ENCODE measurements at places on chromosomes 12 and 14.

- DNase-seq: no peak
Observed at GRCh38 chr12:71548893-71549292, 109.3 kb downstream of the LGR5 start.

DNA sequence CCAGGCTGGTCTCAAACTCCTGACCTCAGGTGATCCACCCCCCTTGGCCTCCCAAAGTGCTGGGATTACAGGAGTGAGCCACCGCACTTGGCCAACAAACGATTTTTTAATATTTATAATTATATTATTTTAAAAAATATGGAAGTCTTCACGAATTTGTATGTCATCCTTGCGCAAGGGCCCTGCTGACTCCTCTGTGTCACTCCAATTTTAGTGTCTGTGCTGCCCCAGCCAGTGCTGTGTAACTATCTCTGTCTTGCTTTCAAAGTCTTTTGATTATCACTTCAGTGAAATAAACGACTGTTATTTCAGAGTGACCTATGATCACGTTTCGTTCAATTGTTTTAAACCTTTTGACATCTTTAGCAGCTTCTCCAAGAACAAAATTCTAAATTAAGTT, 13.1 kb upstream of the MMP17 start:
- DNase-seq: no peak

DNA sequence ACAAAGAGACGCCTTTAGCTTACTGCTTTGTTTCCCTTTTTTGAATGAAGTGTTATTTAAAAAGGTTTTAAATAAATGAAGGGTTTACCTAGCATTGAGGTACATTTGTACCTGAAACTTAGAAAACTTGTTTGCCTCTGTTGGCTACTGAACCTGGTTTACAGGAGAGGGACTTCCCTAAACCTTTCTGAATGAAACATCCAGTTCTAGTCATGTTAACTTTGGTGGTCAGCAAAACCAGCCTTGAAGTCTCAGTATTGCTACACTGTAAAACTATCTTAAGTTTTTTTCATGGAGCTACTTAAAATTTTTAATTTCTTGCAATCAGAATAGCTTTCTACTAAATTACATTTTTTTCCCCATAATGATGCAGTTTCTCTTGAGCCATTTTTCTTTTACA, 38.2 kb downstream of the RASSF8 start:
- DNase-seq: no peak

DNA sequence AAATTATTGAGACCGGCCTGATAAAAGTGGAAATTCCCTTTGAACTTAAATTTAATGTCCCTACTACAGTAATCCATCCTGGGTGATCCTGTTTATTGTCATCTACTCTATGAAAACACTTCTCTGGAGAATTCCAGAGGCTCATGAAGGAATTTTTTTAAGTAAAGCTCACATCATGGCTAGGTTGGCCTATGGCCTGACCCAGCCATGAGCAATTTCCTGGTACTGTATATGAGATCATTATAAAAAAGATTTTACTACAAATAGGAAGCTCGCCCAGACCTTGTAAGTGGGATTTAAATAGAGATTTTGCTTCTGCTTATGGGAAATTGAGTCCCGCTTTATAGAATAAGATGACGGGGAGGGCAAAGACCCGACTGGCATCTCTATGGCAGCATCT, 215.5 kb downstream of the DPF3 start:
- no peak for DNase-seq

- no peak for DNase-seq
Observed at GRCh38 chr14:86790408-86791364, 1202.3 kb downstream of the GALC start.

DNA sequence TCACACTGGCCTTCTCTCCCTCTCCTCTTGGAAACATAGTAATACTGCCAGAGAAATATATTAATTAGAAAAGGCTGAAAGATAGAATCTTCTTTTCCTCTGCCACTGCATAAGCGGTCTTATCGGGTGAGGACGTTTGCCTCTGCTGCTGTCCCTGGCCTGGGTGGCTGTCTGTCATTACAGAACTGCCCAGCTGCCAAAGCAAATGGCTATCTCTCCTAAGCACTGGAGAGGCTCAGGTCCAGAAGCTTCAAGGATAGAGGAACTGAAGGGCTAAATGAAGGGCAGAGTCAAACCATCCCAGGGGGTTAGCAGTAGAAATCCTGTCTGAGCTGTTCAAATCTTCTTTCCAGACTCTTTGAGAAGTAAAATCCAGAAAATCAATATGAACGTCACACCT, 198.6 kb upstream of the CAND1 start:
- no peak for DNase-seq

GRCh38 chr12:45547822-45548221, 181.7 kb upstream of the ARID2 start:
- DNase-seq: no peak

DNA sequence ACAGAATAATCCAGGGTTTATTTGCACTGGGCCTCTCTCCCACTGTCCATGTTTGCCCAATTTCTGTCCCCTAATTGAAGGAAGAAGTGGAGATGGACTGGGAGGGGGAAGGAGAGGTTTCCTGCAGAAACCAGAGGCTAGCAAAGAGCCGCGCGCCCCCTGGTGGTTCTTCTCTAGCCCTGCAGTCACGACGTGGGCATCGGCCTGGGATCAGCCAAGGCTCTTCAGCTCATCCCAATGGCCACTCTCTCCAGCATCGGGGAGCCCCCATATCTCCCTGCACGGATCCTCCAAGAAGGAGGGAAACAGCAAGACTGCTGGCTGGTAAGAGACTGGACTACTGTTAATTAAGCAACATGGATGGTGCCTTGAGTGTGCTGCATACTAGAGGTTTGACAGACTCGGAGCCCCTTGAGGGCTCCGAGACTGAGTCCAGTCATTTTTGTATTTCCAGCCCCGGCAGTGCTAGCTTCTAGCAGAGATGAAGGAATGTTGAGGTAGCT, 18.7 kb downstream of the ZBTB39 start:
- DNase-seq: peak; percentile 69

DNA sequence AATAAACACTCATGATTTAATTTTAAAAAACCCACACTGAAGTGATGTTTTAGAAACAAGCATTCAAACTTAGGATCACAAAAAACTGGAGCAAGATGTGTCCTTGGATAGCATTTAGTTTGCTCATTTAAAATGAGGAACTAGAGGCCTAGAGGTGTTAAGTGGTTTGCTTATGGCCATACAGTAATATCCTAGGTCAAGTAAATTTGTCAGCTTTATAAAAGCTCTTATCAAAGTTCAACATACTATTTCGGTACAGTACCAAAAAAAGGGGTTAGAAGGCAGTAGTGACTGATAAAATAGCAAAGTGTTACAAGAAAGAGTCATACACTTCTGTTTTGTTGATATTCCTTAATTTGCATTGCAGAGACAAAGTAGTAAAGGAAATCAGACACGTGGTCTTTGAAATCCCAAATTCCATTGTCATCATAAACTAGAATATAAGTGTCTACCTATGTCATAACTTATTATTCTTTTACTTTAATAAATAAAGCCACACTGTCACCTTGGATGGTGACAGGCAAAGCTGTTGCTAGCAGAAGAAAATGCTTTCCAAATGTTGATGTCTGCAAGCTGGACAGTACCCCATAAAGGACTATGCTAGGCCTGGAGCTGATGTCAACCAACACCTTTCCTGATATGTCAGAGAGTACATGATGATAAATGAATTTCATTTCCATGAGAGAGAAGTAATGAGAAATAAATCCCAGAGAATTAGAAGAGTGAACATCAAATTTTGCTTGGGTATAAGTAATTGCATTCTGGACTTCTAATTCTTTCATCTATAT, 17.6 kb upstream of the SRP54 start:
- DNase-seq: no peak

DNA sequence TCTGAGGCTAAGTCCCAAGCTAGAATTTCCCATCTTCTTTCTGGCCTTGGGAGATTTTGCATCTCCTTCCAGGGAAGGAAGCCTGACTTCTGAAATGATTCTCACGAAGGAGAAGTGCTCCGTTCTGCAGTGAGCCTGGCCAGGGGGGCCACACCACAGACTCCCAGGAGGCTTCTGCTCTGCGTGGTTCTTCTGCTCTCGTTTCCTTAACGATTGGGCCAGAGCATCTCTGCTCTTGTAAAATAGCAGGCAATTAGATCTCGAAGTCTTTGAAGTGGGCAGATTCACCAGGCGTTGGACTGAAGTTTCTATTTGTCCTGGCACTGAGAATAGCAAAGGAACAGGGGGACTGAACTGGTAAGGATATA, 6.7 kb upstream of the BATF start:
- no peak for DNase-seq

DNA sequence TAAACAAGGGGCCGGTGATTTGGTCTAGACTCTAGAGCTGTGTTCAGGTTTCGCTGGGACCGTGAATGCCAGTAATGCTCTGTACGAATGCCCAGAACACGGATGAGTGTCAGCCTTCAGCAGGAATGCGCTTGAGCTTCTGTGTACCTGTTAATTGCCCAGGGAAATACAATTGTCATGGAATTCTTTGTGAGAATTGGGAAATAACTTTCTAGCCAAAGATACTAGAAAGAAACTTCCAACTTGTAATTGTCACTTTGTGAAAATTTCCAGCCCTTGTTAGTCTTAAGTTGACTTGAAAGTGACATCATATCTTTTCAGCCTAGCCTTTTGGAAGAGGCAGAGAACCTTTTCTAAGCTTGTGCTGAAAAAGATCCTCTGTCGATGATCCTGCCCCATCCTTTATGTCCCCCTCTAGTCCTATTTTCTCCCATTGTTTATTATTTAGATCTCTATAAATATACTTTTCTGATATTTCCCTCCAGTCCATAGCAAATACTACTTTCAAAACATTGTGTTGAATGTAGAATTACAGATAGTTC, 2.7 kb downstream of the CHST11 start:
- no peak for DNase-seq

- DNase-seq: no peak
Observed at GRCh38 chr12:57518176-57518919, 2.0 kb downstream of the DDIT3 start.

DNA sequence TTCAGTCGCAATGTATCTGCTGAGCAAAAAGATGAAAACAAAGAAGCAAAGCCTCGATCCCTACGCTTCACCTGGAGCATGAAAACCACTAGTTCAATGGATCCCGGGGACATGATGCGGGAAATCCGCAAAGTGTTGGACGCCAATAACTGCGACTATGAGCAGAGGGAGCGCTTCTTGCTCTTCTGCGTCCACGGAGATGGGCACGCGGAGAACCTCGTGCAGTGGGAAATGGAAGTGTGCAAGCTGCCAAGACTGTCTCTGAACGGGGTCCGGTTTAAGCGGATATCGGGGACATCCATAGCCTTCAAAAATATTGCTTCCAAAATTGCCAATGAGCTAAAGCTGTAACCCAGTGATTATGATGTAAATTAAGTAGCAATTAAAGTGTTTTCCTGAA, 19.8 kb downstream of the CKB start:
- DNase-seq: no peak

Data from T-helper 9 cell (primary cell).